ENCODE measurements at places on chromosomes 13 and 19.

DNA sequence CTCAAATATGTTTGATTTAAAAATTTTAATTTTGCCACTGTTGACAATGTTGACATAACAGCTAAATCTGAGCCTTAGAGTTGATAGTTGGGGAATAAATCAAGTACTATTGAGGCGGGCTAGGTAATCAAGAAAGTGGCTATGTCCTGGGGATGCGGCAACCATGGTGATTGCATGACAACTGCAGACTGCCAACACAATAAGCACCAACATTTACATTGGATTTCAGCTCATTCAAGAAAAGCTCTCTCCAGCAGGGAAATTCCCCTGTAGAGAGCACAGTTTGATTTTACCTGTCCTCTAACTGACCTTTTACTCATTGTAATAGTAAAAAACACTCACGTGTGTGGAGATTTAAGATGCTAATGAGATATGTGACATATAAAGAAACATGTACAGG is 63.1 kb downstream of the ZNF100 start:
- no peak for DNase-seq

DNA sequence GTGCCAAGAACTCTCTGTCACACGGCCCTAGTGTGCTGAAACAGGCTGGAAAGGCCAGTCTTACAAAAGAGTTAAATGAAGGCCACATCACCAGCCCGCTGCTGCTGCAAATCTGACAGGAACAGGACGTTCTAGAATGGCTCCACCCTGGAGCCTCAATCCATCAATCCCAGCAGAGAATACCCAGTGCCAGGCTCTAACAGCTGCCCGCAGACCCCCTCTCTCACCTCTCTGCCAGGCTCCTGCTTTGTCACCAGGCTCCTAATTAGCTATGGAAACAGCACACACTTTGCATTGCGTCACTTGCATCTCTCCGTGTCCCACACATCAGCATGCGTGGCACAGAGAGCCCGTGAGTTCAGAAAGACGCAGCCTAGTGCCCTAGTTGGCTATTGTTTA is 314.1 kb downstream of the FOXO1 start:
- DNase-seq: no peak

GRCh38 chr13:44719857-44720671 is 143.9 kb upstream of the TSC22D1 start:
- DNase-seq: no peak

DNA sequence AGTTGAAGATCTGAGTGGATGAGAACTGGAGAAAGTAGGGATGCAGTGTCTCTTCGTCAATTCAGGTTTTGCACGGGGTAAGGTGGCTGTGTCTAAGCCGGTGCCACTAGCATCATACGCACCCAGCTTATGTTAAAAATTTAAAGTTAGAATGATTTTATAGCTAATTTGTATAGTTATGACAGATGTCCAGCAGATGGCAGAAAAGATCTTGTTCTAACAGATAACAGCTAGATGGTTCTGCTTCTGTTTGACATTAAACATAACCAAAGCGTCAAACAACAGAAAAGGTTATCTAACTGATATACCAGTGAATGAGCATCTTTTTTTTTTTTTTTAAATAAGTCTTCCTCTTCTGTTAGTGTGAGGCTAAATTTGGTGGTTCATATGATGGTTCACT is 18.8 kb upstream of the EDDM13 start:
- DNase-seq: no peak

DNA sequence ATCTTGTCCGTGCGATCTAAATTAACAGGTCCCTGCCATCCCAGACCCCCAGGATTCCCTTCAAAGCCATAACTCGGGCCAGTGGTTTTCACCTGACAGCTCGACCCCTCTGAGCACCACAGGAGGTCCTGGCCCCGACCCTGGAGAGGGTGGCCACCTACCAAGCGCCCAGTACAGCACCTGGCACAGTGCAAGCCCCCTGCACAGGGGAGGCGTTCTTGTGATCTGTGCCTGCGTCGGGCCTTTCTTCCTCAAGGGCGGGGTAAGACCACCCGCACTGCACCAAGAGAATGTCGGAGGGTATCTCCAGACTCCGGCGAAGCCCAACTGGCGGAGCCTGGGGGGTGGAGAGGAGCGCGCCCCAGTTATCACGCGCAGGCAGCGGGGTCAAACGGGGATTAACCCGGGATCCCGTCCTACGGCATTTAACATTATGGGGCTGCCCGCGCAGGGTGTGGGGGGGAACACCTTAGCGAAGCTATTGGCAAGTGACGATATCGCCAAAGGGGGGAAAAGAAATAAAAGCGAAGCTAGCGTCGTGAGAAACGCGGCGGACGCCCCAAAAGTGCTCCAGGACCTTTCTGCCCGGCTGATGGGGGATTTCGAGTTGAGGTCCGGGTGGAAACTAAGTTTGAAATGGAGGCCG is 1.3 kb upstream of the HNRNPL start:
- peak; percentile 35 for DNase-seq

DNA sequence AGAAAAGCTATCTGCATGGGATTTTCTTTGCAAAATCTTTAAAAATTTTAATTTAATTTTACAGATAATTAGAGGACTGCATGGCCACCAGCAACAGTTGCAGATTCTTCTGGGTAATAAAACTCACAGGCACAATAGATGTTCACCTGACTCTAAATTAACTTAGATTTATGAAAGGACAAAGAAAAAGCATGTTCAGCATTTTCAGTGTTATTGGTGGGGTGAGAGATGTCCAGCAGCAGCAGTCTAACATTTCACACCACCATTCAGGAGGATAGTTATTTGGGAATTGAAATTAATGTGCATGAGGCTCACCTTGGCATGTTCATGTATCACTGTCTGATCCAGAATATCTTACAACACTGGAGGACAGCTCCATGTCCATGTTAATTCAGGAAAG is 74.0 kb downstream of the SCGB2B2 start:
- no peak for DNase-seq

DNA sequence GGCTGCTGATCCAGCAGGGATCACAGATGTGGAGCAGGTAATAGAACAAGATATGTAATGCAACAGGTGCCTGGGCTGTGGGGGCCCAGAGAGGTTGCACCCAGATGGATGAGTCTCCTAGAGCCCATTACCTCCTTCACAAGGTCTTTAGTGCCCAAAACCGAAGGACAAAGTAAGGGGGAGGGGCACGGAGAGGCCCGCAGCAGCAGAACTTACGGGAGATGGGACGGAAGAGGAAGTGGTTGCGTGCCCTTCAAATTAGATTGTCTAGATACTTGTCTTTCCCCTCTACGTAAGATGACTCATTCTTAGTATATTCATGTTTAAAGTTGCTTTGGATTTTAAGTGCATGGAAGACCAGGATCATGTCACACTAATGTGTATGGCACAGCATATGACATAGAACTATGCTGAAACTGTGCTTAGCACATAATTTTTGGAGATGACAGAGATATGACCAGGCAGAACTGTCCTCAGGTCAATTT is 5.7 kb upstream of the MRPS31 start:
- DNase-seq: peak; percentile 63

DNA sequence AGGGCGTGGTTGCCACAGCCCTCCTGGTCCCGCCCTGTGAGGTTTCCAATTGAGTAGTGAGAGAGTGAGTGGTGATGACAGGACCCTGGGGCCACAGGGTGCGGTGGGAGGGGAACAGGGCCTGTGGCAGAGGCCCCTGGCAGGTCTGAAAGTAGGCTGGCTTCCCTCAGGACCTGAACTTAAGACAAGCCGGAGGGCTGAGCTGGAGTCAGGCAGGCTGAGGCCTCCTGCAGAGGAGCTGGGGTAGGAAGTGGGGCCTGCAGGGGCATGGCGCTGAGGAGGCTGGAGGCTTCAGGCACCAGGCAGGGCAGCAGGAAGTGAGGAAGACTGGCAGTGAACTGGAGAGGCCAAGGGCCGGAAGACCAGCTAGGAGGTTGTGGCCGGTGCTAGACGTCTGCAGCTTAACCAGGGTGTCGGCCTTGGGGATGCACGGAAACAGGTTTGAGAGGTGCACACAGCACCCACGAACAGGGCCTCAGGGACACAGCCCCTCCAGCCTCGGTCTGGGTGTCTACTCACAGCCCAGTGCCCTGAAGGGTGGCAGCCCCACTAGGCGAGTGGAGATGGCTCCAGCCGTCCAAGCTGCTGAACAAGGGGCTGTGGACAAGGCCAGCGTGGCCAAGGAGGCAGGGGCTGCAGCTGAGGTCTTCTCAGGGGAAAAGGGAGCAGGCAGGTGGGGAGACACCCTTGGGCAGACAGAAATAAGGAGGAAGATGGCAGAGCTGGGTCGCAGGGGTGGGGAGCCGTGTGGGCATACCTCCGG is 17.8 kb downstream of the POP4 start:
- DNase-seq: peak; percentile 47

- peak; percentile 31 for DNase-seq
These were observed at the start of gene LACC1 for GRCh38 chr13:43879755-43880181. Gene LACC1, plus strand, starts transcription at chr13:43879904. Its CDS starts 1,082 bp downstream, at chr13:43880986.

GRCh38 chr13:33367926-33368325 is 82.4 kb upstream of the STARD13 start:
- no peak for DNase-seq

- DNase-seq: no peak
These were observed 528.7 kb downstream of the RFC3 start for GRCh38 chr13:34346626-34347025.

- no peak for DNase-seq
These were observed 99.6 kb upstream of the MCF2L start for GRCh38 chr13:112869202-112870050.

- DNase-seq: no peak
These were observed 2.7 kb downstream of the ARGLU1 start for GRCh38 chr13:106565127-106565775.

DNA sequence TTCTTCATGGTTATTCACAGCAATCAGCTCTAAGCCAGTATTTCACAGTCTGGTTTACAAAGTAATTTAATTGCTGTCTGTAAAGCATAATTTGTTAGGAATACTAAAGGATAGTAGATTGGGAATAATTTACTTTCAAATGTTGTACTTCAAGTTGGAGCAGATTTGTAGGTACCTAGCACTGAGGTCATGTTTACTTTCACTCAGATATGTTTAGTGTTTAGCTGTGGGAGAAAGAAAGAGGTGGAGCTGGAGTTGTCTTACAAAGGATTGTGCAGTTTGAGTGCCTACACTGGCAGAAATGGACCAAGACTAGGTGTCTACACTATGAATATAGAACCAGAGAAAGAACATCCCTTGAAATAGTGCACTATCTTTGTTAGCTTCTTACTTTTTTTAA is 464.6 kb downstream of the PCDH9 start:
- no peak for DNase-seq

DNA sequence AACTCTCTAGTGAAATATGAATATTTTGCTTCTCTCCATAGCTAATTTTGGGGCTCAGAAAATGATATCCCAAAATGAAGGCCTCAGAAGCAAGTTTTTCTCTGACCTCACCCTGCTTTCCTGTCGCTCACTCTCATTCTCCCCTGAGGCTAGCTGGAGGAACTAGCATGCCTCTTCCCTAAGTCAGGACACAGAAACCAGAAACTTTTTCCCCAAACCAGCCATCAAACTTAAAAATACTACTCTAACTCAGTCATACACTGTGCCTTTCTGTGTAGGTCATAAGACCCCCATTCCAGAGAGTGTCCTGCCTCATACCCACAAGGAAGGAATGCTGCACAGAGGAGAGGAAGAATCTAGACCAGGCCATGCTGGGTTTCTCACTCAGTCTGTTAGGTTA is 329.6 kb downstream of the PCDH20 start:
- DNase-seq: no peak

- no peak for DNase-seq
These were observed 695.3 kb downstream of the DACH1 start for GRCh38 chr13:71171740-71172139.

DNA sequence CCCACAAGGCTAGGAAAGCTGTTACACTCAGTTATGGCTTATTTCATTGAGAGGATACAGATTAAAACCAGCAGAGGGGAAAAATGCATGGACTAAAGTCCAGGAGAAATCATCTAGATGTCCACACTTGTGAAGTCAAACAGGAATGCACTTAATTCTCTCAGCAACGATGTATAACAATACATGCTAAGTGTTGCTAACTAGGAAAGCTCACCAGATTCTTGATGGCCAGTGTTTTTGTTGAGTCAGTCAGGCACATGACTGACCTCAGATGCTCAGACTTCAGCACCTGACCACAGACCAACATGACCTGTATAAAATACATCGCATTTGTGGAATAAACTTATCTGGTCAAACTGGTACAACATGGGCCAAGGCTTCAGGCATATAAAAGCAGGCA is 470.2 kb upstream of the PRR20A start:
- no peak for DNase-seq

DNA sequence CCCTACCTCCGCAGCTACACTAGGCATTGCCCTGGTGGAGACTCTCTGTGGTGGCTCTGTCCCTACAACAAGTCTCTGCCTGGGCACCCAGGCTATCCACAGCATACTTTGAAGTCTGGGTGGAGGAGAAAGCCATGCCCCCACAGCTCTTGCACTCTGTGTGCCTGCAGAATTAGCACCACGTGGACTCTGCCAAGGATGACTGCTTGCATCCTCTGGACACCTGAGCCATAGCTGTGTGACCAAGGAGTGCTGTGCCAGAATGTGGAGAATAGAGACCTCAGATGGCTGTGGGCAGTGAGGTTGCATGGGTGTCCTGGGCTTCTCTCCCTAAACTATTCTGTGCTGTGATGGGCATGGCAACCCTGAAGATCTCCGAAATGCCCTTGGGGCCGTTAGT is 21.2 kb upstream of the MCF2L start:
- no peak for DNase-seq

GRCh38 chr19:16773259-16773658 is 53.6 kb downstream of the NWD1 start:
- no peak for DNase-seq

DNA sequence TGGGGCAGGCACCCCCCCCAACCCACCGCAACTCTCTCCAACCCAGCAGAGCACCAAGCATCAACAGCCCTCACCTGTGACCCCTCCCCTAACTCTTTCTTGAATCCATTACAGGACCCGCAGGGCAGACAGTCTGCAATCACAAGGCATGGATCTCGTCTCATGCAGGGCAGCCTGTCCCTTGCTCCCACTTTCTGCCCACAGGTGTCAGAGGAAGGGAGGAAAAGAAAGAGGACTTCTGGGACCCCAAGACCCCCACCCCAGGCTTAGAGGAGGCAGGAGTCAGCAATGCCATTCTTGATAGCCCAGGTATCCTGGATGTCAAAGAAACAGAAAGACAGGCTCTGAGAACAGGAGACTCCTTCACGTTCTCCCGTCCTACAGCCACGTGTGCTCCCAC is 47.4 kb upstream of the TUBGCP3 start:
- no peak for DNase-seq

GRCh38 chr13:38223089-38223488 is 126.6 kb upstream of the UFM1 start:
- DNase-seq: no peak

- DNase-seq: no peak
These were observed 14.5 kb downstream of the NLRP12 start for GRCh38 chr19:53809518-53810186.

- DNase-seq: no peak
These were observed 369.7 kb upstream of the TSHZ3 start for GRCh38 chr19:31718898-31719297.

GRCh38 chr19:511101-511851 is 4.0 kb downstream of the TPGS1 start:
- peak; percentile 67 for DNase-seq
